Stimulated activated CD4-positive, alpha-beta T cell treated with anti-CD3 and anti-CD28 coated beads, Interleukin-12 subunit alpha, Interleukin-12 subunit beta, amount 100 ng/mL, for 4 hours (primary cell): ENCODE measurements at places on chromosomes 16 and 17.

GRCh38 chr16:59044616-59045015 is 310.5 kb upstream of the GOT2 start:
- no peak for DNase-seq

- no peak for DNase-seq
Observed at GRCh38 chr17:45425125-45425983, 7.3 kb downstream of the ARHGAP27 start.

DNA sequence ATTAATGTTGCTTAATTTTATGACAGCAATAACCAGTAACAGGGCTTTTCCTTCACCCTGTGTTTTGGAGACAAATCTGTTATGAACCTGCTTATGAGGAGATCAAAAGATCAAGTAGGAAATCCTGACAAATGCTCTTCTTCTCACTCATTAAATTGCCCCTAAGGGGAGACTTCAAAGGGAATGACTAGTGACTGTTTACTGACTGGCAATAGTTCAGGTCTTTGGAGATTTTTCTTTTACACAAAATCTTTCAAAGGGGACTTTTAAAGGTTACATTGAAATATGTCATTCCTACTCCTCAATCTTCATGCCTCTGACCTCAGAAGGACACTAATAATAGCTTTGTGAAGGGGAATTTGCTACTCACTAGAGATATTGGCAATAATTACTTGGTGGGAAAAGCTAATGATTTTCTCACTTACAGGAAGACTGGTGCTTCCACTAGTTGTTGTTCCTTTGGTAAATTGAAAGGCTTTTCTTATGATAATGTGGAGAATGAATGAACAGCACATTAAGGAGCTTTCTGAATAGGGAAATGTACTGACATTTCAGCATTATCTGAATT is 292.9 kb upstream of the CA10 start:
- DNase-seq: no peak

DNA sequence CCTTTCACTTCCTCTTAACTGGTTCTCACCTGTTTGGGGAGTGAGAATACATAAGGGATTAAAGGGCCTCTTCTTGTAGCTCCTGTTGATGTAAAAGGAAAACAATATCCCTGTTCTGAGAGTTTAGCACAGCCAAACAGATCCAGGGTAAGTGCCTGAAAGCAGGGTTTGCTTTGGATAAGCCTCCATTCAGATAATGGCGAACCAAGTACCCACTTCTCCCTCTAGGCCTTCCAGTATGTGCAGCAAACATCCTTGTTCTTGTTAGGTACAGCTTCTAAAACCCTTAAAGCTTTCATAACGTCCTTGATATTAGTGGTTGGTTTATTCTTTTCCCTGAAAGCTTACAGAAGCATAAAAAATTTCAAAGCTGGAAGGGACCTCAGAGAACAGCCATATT is 130.6 kb upstream of the DNAH9 start:
- DNase-seq: no peak

GRCh38 chr17:39834017-39834416 is 30.1 kb downstream of the IKZF3 start:
- DNase-seq: no peak

- DNase-seq: no peak
Observed at GRCh38 chr16:2595393-2596205, 57.8 kb downstream of the PDPK1 start.

GRCh38 chr16:78681743-78682142 is 582.3 kb downstream of the WWOX start:
- DNase-seq: no peak

DNA sequence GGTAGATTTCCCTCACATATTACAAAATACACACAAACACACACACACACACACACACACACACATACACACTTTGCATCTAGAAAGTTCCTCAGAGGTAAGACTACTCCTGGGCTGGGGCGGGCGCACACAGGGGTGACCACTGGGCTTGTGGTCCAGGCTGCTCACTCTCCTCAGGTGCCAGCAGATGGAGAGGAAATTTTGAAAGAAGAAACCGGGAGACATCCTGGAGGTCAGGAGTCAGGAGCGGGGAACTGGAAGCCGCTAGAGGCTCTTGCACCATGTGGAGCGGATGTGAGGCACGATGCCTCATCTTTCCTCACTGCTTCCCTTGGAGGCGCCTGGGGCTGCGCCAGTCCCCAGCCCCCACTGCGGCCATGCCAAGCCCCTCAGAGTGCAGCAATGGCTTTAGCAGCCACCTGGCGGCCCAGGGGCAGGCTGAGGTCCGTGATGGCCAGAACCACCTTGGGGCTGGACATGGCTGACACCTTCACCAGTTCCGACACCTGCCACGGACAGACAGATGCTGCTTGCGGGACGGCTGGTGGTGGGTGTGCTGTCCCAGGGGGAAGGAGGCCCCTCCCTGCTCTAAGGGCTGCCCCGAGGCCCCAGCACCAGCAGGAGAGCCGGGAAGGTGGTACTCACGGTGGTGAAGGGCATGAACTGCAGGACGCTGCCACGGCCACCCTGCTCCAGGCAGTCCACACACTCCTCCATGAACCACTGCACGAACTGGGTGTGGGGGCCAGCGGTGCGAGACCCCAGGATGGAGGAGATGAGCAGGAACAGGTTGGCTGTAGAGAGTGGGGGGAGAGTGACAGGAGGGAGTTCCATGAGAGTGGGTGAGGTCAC is 4.1 kb downstream of the CSF3 start:
- DNase-seq: no peak

- peak; percentile 70 for DNase-seq
Observed at GRCh38 chr17:80220054-80220735, at the start of the genes SGSH and SLC26A11. TSS of gene SGSH (minus strand) at chr17:80220333. CDS start at chr17:80220313, 20 bp downstream. TSS of gene SLC26A11 (plus strand) at chr17:80220427. CDS start at chr17:80221561, 1,134 bp downstream.

DNA sequence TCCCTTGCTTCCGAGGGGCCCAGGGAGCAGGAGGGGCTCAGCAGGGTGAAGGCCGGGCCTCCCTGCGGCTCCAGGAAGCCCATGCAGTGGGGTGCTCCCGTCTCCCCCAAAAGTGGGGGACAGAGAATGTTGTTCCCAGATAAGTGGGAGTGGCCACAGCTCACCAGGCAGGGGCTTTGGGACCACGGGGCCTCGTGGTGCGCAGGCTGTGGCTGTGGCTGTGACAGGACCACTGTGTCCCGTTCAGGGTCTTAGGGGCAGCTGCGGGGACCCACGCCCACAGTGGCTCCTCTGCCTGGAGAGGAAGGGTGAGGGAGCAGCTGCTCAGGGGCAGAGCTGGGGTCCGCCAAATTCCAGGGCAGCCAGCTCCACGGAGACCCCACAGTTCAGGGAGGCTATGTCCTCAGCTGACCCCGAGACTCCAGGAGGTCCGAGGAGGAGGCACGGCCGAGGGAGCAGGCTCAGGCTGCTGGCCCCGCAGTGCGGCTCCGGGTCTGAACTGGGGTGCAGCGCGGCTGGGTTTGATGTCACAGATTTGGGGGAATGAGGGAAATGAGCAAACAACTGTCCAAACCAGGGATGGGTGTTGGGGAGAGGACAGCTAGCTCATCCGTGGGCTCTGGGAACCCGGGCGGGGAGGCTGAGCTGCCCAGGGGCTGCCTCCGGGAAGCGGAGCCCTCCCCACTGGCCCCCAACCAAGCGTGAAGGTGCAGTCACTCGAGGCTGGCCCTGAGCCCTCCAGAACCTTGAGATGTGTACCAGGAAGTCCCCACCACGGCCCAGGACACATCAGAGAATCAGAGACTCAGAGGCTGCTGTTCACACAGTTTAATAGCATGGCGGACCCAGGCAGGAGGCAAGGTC is 23.4 kb downstream of the TPSD1 start:
- DNase-seq: no peak

DNA sequence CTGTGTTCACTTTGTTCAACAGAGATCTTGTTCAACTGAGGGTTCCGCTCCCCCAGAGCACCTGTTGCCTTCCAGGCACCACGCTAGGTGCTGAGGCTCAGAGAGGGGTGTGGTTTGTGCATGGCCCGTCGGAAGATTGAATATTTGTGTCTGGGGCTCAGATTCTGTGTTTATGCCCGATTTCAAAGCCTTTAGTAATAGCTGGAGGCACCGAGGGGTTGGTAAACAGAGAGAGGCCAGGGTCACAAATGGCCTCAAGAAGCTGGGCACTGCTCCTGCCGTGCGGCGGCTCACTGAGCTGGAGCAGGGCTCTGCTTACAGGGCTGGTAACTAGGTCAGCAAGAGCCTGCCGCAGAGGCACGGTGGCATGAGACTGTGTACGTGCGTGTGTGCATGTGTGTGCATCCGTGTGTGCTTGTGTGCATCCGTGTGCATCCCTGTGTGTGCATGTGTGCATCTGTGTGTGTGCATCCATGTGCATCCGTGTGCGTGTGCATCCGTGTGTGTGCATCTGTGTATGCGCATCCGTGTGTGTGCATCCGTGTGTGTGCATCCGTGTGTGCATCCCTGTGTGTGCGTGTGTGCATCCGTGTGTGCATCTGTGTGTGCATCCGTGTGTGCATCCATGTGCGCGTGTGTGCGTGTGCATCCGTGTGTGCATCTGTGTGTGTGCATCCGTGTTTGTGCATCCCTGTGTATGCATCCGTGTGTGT is 5.4 kb downstream of the ITGAE start:
- DNase-seq: no peak

DNA sequence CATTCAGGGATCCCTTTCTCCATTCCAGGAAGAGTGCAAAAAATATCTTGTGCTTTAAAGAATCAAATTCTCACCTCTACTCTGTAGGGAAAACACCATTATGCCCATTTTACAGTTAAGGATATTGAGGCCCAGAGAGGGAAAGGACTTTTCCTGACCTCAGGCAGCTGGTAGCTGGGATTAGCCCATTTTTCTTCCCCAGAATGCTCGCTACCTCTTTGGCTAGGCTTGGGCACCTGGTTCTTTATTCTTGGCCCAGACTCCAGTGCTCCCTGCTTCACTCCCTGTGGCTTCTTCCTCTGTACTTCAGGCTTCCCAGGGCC is 45.7 kb downstream of the MEOX1 start:
- DNase-seq: no peak

- DNase-seq: no peak
Observed at GRCh38 chr16:3759736-3760135, 42.4 kb upstream of the TRAP1 start.

- DNase-seq: no peak
Observed at GRCh38 chr16:24610416-24610755, 71.0 kb downstream of the RBBP6 start.

DNA sequence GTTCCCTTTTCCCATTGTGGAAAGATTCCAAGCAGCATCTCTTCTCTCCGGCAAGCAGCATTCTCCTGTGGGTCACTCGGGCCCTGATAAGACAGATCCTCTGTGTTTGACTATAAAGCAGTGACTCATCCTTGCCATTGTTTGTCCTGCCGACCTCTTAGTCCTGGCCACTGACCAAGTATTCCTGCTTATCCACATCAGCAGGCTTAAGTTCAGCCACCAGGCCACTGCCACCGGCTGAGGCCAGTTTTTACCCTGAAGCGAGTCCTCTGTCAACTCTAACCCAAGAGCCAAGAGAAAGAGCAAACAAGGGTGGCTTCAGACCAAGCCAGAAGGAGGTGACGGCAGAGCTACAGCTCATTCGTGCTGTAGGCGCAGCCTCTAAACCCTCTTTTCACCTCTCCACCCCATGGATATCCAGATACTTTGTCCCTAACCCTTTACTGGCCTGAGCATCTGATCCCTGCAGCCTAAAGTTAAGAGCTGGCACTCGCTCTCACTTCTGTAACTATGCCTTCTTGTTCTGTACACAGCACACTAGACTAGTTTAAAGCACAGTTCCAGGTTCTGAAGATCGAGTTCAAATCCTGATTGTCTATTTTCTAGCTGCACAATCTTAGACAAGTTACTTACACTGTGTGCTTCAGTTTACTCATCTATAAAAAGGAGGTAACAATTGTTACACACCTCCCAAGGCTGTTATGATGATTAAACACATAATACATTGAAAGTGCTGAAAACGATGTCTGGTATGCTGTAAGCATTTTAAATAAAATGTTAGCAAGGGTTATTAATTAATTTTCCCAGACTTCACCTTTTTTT is 31.0 kb downstream of the SOX9 start:
- no peak for DNase-seq
